ENCODE measurements at places on chromosomes 11 and 22.
A peak's percentile ranks its signal among the peaks of the same experiment; 100 is the strongest.

DNA sequence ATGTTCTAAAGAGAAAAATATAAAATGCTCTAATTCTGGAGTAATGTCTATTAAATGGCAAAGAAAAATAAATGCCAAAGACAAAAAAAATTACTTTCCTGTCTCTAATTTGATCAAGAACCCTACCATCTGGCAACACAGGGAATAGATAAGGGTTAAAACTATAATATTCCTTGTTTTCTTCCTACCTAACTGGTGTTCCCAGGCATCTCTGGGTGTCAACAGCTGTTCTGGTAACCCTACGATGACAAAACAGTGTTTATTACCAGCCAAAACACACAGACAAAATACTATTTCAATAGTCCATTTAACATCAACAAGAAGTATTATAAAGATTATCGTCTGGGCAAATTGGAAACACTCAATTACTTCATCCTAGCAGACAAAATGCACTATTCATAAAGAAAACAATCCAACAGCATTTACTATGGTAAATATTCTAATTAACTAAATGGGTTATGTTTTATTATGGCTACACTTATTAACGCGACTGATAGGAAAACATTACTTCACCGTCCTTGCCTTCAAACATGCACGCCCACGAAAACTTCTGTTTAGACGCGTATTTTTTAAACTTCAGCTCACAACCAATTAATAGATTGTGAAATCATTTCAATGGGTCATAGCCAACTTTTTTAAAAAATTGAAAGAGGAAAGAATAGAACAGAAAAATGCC is 50.6 kb downstream of the LGR4 start:
- DNase-seq: no peak

DNA sequence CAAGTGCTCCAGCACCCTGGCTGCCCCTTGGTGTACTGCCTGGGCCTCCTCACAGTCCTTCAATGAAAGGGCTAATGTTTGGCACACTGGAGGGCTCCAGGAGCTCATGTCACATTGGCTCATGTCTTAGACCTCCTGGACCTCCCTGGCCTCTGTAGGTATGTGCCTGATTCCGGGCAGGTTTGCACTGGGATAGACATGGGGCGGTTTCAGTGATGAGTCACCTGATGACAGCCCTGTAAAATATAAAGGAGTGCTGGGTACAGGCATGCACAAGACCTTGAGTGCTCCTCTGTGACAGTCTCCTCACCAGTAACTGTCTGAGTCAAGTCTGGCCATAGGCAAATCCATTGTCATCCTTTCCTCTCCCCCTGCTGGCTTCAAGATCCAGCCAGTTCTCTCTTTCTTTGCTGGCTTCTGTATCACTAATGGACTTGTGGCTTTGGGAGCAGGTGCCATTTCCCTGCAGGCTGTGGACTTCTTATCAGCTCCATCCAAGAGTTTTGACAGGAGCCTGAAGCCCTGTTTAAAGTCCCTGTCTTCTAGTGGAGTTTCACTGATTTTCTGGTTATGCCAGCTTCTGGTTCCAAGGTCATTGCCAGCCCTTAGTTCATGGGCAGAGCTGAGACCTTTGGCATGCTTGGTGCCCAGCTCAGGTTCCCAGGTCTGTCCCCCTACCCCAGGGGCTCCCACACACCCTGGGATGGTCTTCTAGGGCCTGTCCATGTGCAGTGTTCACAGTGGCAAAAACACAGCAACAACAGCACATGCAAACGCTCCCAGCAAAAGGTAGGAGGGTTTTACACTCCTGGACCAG is 22.7 kb upstream of the P2RY2 start:
- no peak for DNase-seq

GRCh38 chr11:3859373-3859881 is 4.0 kb downstream of the STIM1 start:
- no peak for DNase-seq

DNA sequence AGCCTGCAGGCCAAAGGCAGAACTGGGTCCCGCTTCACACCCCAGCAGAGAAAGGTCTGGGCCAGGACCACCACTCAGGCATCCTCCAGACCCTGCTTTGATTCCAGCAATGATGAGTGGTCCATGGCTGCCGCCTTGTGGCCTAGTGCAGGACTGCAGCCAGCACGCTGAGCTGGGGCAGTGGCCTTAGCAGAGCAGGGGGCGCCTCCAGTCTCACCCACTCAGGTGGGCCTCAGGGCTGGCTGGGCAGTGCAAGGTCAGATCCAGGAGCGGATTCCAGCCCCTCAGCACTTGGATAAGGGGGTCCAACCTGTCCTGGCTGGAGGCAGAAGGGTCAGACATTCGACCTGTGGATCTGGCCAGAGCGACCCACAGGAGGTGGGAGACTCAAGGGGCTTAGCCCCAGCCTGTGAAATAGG is 9.6 kb upstream of the PDE2A start:
- DNase-seq: peak; percentile 63

DNA sequence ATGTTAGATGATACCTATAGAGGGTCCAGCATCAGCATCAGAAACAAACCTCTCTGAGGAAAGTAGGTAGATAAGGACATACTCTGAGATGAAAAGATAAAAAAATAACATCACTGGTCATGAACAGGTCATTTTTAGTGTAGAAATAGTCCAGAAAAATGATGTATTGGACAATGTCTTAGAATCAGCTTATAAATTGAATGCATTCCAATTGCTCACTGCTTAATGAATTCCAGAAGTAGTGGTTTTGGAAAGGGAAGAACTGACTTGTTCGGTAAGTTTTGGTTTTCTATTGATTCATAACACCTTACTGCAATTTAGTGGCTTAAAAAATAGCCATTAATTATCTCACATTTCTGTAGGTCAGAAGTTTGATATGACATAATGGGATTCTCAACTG is 929.5 kb upstream of the CCDC90B start:
- DNase-seq: no peak

DNA sequence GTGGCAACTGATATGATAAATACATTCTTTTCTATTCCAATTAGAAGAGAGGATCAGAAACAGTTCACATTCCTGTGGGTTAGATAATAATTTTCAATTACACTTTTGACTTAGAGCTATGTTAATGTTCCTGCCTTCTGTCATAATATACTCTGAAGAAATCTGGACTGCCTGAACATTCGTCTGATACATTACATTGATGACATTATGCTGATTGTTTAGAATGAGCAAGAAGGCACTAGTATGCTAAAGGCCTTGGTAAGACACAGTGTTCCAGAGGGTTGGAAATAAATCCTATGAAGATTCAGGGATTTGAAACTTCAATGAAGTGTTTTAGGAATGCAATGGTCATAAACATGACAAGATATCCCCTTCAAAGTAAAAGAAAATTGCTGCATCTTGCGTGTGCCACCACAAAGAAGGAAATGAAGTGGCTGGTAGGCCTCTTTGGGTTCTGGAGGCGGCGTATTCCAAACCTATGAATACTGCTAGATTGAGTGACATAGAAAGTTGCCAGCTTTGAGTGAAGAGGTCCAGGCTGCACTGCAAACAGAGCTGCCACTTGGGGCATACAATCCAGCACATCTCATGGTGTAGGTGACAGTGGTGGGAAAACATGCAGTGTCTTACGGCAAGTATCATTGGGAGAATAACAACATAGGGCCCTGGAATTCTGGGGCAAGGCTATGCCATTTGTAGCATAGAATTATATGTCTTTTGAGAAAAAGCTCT is 21.2 kb upstream of the PDE3B start:
- no peak for DNase-seq

DNA sequence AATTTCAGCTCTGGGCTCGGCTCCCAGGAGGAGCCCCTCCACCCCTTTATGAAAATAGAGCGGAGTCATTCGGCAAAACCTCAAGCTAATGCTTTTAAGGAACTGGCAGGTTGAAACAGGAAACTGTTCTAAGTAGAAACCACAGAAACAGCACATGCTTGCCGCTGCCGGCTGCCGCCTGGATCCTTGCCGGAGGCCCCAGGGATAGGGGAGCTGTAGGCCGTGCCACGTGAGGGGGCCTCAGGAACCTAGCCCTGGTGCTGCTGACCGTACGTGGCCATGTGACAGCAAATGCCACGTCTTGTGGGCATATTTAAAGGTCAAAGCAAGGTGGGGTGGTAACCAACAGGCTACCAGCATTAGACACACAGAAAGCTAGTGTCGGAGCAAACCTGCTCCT is 77.9 kb upstream of the TIMP3 start:
- peak; percentile 32 for DNase-seq

GRCh38 chr11:128726458-128727139 is 32.7 kb downstream of the FLI1 start:
- DNase-seq: peak; percentile 59

GRCh38 chr22:24141586-24141985 is 39.7 kb upstream of the SUSD2 start:
- DNase-seq: peak; percentile 26

DNA sequence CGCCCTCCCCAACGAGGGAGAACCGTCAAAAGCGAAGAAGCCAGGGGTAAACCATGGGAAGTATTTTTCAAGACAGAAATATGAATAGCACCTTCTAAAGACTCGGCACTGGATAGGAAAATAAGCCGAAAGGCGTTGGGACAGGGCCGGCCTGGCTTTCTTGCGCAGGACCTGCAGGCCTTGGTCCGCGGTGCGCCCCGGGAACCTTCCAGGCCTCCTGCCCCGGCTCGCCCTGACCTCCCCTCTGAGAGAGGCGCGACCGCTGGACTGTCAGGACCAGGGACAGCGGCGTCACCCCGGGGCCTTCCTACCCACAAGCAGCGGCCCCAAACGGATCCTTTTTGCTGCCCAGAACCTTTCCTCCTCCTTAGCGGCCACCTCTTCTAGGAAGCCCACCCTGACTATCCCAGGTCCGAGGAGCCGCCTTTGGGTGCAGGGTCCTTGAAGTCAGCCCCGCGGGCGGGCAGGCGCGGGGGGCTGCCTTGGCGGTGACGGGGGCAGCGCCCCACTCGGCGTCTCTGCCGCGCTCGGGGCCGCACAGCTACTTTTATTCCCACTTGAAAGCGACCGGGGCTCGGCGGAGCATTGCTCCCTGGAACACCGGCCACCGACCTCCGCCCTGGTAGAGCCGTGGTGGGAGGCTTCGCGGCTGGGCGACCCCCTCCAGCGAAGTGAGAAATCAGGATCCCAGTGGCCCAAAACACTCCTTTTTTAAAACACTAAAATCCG is 650 bp upstream of the MAPK11 start:
- DNase-seq: peak; percentile 74

DNA sequence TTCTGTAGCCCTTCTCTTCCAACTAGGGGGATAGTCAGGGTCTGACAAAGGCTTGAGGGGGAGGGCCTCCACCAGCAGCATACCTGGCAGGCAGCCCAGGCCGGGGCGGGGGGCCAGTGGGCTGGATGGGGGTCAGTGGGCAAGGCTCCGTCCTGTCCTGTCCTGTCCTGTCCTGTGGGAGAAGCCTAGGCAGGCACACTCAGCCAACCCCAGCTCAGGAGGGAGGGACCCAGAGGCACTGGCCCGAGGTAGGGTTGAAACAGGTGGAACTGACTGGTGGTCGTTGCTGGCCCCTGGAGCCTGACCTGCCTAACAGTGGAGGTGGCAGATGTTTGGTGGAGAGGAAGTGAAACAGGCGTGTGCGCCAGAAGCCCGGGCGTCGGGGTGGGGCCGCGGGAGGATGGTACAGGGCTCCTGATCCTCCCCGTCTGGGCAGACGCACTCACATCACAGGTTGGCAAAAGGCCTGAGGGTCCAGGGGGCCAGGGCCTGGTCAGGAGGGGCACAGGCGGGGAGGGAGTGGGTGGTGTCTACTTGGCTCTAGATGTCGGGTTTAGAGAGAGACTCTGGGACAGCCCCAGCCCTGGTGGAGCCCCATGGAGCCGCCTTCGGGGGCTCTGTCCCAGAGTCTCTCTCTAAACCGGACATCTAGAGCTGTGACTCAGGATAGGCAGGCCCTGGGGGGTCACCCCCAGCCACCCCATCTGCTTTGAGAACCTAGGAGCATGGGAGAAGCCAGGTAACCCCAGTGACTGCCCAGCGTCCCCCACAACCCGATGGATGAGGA is 32.5 kb upstream of the GRAMD4 start:
- no peak for DNase-seq

- no peak for DNase-seq
Observed at GRCh38 chr22:45426387-45426786, 12.9 kb downstream of the RIBC2 start.

DNA sequence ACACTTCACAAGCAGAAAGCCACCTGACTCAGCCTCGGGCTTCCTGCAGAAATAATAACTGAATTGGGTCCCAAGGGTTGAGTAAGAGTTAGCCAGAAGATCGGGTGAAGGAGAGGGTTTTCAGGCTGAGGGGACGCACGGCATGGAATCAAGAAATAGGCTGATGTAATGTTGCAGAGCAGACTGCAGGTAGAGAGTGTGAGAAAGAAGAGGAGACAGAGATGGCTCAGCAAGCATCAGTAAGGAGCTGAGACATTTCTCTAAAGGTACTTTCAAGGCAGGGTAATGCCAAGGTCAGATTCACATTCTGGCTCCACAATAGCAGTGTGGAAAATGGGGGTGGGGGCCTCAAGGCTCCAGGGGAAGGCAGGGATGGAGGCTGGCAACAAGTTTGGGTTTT is 18.6 kb downstream of the HIRA start:
- DNase-seq: no peak

GRCh38 chr11:76456571-76456970 is 11.8 kb downstream of the EMSY start:
- DNase-seq: no peak

DNA sequence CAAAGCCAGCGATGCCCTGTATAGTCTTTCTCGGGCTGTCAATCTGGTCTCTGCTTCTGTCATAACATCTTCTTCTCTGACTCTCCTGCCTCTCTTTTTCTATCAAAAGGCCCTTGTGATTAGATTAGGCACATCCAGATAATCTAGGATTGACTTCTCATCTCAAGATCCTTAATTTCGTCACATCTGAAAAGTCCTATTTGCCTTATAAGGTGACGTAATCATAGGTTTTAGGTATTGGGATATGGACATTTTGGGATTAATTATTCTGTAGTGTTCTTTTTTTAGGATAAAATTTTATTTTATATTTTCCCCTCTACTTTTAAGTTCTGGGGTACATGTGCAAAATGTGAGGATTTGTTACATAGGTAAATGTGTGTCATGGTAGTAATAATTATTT is 480.8 kb upstream of the CCDC90B start:
- DNase-seq: no peak

- DNase-seq: peak; percentile 74
Observed at GRCh38 chr22:26656891-26657851, at the start of gene MIAT. TSS of gene MIAT (plus strand) at chr22:26657588.

- DNase-seq: no peak
Observed at GRCh38 chr22:47276450-47276820, 514.0 kb downstream of the TBC1D22A start.

DNA sequence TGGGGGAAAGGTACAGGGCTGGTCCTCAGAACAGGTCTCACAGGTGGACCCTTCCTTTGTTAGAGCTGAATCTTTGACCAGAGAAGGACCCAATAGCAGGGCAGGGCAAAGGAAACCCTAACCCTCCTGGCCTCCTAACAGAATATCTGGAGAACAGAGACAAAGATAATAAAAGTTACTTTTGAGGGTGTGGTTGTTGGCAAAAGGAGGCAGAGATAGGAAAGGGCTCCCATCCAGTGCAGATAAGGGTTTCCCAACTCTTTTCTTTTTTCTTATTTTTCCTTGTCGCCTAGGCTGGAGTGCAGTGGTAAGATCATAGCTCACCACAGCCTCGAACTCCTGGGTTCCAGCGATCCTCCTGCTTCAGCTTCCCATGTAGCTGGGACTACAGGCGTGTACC is 11.9 kb downstream of the PCSK7 start:
- DNase-seq: no peak

All from CD4-positive, alpha-beta T cell treated with Interleukin-12 subunit alpha and Interleukin-12 subunit beta, for 1 hour (primary cell).